ENCODE measurements at places on chromosomes 2 and 18.

- DNase-seq: peak; percentile 91
These were observed 155.8 kb downstream of the SH3RF3 start for GRCh38 chr2:109284826-109285225.

DNA sequence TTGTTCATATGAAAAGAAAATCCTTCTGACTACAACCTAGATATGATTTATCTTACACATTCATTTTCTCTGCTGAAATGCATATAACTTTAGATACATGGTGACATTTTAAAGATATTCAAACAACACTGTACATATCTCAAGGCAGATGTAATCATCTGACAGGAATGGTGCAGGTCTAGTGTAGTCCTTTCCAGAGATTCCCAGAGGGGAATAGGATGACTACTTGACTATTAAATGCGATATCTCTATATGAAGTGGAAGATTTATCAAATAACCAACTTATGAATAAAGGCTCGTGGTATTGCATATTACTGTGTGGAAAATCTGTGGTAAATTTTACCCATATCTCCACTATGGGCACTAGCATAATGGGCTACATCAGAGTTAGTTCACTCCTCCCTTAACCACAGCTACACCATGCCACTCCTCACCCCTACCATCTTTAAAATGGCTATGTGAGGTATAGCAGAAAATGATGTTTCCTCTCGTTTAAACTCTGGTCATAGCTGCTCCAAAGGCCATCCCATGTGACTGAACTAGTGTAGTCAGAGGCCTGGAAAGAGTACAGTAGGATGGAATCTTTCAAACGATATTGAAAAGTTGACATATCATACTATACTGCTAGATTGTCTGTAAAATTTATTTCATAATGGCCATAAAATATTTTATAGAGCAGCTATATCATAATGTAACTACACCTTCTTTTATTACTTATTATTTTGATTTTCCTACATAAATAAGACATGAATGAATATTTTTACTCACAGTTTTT is 9.1 kb upstream of the ITPRID2 start:
- no peak for DNase-seq

DNA sequence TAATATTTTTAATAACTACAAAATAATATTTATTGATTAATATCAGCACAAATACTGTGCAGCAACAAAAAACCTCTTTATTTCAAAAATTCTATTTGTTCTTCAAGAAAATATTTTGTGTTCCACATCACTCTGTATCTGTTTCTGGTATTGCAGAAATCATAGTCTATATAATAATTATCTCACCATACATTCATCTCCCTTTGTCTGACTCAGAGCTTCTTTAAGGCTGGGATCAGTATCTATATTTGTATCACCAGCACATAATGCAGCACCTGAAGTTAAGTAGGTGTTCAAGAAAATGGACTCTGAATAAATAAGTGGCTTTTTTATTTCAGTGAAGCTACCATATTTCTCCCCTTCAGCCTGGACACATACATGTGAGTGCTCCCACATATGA is 1.6 kb upstream of the MARCHF4 start:
- no peak for DNase-seq

- DNase-seq: no peak
These were observed 193.1 kb upstream of the TMEM200C start for GRCh38 chr18:6088432-6088831.

- peak; percentile 67 for DNase-seq
These were observed 32.0 kb downstream of the LGALSL start for GRCh38 chr2:64485961-64486360.

GRCh38 chr2:37324536-37324785 is 172 bp downstream of the PRKD3 start:
- no peak for DNase-seq

GRCh38 chr2:142330458-142330857 is 199.6 kb upstream of the LRP1B start:
- no peak for DNase-seq

- no peak for DNase-seq
These were observed 22.5 kb upstream of the SPAG16 start for GRCh38 chr2:213261715-213262114.

DNA sequence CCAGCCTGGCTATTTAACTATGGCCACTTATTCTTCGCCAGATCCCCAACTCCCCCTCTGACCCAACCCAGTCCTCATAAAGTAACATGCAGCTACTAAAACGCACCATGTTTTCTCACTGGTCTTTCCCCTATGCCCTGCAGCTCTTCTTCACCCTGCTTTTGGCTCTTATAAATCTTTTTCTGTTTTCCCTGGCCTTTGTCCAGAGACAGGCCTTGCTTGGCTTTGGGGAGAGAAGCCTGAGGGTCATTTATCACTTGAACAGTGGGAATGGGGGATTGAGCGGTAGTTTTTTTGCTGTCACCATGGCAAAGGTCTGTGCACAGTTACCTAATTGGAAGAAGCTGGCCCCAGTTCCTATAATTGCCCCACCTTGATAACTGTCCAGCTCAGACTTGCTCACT is 202.9 kb upstream of the NT5C1B start:
- DNase-seq: peak; percentile 19

Data from right hindlimb (tissue), 1 donor.